Calu3 (cell line): ENCODE measurements at places on chromosomes 1 and 21.
A peak's percentile ranks its signal among the peaks of the same experiment; 100 is the strongest.

GRCh38 chr21:46347791-46348381, 23.9 kb downstream of the PCNT start:
- no peak for DNase-seq

DNA sequence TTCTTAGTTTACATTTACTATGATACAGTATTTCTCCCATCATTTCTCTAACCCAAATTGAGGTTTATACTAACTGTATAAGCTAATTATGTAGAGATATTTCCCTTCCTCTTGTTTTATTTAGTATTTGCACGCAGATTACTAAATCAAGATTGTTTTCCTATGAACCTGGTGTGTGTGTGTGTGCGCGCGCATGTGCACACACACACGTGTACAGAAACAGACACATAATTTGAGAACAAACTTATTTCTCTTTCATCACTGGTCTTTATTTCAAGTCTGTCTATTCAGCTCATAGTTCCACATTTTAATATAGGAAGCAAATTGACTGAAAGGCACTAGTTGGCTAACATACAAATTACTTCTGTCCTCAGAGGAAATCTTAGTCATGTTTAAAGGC, 19.7 kb upstream of the COL24A1 start:
- no peak for DNase-seq

GRCh38 chr1:19405761-19406487, 79.4 kb downstream of the CAPZB start:
- no peak for DNase-seq

DNA sequence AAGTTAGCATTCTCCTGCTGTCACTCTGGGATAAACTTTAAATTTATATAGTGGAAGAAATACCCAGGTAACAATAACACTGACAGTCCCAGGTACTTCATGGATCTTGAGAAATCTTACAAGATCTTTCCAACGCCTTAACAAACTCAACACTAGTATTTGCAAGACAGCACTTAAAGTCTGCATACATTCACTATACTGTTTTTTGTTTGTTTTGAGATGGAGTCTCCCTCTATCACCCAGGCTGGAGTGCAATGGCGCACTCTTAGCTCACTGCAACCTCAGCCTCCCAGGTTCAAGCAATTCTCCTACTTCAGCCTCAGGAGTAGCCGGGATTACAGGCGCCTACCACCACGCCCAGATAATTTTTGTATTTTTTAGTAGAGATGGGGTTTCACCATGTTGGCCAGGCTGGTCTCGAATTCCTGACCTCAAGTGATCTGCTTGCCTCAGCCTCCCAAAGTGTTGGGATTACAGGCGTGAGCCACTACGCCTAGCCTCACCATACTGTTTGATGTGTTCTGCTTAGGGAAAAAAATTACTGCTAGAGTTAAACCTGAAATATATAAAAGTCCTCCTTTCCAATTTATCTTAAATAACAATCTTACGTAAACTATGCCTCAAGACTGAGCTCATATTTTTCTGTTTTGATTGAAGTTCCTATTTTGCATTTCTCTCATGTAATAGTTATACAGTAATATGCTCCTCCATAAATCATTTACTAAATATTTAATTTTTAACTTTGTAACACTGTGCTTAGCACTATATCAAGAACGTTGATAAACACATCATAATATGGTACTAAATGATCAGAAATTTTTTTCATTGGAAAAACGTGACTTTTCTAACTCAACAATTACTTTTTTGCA, 17.5 kb downstream of the EYA3 start:
- DNase-seq = no peak

DNA sequence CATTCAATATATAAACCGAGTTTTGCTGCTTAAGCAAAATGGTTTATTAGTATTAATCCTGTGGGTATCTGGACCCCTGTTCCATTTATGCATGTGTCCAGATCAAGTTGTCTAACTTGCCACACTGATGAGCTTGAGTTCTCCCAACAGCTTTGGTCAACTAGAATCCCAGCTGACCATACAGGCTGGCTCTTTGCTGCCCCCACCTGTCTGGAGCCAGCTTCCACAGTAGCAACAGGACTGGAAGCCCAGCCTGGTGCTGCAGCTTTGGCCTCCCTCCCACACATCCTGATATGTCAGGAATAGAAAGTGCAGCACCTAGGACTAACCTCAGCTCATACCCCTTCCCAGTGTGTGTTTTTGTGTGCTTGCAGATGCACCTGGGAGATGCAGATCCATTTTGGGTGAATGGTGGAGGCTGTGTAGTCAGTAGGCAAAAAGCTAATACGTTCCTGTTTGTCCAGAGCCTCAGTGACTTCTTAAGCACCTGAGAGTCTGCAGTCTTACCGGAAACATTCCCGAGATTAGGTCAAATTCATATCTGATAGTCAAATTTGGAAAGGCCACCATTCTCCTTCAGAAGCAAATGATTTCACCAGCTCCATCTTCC, 40.9 kb upstream of the BEND5 start:
- peak; percentile 76 for DNase-seq

GRCh38 chr1:52096216-52096615, 40.1 kb downstream of the BTF3L4 start:
- no peak for DNase-seq

DNA sequence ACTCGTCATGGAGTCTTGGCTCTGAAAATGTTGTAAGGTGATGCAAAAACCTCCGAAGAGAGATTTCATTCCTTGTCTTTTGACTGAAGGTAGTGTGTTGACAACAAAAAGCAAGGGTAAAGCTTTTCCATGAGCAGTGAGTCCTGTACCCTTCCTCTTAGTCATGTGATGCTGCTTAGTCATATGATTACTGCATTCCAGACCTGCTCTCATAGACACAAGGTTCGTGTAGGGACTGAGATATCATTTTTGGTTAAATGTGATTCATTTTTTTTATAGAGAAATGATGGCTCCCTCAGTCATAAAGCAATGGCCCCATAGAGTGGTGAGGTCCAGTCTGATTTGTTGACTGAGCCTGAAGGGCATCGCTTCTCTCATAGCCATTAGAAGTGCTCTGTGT, 9.2 kb downstream of the KCNJ6 start:
- no peak for DNase-seq

DNA sequence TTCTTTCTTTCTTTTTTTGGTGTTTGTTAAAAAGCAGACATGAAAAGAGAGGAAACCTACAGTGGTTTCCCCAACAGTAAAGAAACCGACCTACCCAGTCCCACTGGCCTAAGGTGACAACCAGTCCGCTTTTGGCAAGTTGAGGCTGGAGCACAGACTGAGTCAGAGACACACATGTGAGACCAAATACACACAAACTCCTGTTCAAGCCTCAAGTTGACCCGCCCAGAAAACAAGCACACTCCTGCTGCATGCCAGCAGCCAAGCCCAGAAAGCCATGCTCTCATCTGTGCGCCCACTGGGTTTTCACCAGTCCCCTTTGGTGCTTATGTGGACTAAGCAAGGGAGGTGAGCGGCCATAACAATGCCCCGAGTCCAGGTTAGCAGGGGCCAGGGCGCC, 64.6 kb upstream of the GPR153 start:
- no peak for DNase-seq

DNA sequence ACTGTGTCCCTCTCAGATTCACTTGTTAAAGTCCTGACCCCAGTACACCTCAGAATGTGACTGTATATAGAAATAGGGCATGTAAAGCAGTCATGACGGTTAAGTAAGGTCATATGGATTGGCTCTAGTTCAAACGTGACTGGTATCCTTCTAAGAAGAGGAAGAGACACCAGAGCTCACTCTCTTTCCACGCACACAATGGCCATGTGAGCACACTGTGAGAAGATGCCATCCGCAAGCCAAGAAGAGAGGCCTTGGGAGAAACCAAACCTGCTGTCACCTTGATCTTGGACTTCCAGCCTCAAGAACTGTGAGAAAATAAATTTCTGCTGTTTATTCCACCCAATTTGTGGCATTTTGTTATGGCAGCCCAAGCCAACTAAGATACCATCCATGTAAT, 56.8 kb upstream of the IRF2BP2 start:
- DNase-seq = no peak

- no peak for DNase-seq
These were observed 9.0 kb downstream of the DDX59 start for GRCh38 chr1:200660719-200661118.

GRCh38 chr1:19731311-19731821, 66.7 kb downstream of the HTR6 start:
- DNase-seq = no peak
